Ovary (tissue), 10 donors: ENCODE measurements at places on chromosomes 3 and 15.

GRCh38 chr3:116018646-116019045 lies 395.3 kb downstream of the GAP43 start:
- DNase-seq: no peak

GRCh38 chr3:156808025-156808424 lies 18.1 kb upstream of the LEKR1 start:
- no peak for DNase-seq

DNA sequence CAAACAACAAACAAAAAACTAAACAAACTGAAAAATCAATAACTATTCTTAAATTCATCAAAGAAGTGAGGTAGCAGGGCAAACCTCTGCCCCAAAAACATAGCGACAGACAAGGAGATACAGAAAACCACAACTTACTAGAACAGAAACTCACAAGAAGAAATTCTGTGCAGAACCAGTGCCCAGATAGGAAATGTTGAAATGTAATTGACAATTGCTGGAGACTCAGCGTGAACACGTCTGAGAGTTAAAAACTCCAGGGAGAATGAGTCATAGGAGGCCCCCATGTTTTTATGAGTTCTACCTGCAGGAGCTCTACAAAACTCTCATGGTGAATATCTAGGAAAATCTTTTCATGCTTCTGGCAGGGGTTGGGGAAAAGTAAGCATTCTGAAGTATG lies 95.5 kb upstream of the SETMAR start:
- DNase-seq: no peak

DNA sequence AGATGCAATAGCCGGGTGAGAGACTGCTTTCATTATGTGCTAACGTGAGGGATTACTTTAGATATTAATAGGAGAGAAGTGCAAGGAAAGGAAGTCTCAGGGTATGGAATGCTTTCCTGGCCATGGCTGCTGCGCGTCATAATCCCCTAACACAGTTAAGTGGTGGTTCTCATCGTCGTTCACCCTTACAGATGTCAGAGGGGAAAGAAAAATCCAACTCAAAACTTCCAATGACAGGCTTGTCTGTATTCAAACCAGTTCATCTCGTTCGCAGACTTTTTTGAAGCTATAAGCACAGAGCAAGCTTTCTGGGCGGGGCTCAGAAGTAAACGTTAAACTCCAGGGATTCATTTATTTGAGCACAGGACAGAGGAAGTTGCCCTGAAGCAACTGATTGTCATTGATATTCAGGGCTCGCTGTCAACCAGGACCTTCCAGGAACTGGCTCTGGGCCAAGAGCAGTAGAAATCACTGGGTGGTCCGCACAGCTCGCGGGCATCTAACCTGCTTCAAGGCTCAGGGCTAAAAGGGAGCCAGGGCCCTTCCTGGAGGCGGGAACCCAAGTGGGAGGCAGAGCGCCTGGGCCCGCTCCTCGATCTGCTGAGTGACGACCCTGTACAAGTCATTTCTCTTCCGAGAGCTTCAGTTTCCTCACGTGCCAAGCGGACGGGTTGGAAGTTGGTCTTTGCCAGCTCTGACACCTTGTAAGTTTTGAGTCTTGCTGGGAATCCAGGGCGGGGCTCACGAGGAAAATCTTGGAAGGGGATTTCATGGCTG lies 1.1 kb upstream of the LPP start:
- peak; percentile 61 for DNase-seq

- DNase-seq: no peak
These were observed 49.1 kb downstream of the TRANK1 start for GRCh38 chr3:36895496-36896409.

GRCh38 chr3:177731644-177732268 lies 534.5 kb upstream of the TBL1XR1 start:
- DNase-seq: no peak

GRCh38 chr3:154316974-154317767 lies 7.1 kb downstream of the DHX36 start:
- DNase-seq: no peak

DNA sequence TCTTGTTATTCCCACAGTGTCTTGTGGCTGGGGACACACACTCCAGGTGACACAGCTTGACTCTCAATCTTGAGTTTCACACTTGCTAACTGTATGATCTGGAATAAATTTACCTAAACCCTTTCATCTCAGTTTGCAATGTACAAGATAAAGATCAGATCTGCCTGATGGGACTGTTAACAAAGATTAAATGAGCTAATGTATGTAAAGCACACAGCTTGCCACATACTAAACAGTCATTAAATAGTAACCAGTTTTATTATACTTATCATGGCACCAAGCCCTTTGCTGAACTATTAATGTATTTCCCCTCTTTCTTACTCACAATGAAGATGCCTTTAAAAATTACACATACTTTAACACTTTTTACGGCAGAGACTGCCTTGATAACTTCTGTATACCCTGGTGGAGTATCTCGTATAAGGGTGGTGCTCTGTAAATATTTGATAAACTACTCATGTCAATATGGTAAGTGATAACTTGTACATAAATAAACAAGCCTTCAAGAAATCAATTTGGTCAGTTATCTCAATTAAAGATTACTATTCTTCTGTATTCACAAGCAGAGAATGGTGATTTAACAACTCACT lies 184.5 kb downstream of the STAG1 start:
- DNase-seq: no peak

- DNase-seq: no peak
These were observed 3.9 kb downstream of the FBXO45 start for GRCh38 chr3:196572389-196572788.

DNA sequence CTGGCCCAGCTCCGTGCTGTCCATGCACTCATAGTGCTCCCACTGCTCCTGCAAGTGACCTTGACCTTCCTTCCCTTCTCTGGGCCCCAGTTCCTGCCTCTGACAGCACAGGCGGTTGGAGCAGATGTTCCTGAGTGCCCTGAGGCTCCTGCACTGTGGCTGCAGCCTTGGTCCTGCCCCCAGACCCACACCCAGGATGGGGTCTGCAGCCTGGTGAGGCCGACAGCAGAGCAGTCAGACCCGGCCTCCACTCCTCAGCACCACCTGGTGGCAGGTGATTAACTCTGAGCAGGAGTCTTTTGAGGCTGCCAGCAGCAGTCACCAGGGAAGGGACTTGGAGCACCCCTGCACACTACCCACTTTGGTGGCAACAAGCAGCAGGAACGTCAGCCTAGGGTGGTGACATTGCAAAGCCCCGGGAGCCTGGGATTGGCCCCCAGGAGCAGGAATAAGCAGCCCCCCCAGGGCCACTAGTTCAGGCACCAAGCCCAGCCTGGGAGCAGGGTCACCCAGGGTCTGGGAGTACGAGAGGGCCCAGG lies 64.6 kb downstream of the CYP11A1 start:
- peak; percentile 62 for DNase-seq

GRCh38 chr3:35723480-35724097 lies 84.3 kb downstream of the ARPP21 start:
- no peak for DNase-seq

- peak; percentile 62 for DNase-seq
These were observed 2.7 kb downstream of the IGF1R start for GRCh38 chr15:98651036-98651481.

- DNase-seq: no peak
These were observed 7.4 kb downstream of the HMCES start for GRCh38 chr3:129286081-129286480.

DNA sequence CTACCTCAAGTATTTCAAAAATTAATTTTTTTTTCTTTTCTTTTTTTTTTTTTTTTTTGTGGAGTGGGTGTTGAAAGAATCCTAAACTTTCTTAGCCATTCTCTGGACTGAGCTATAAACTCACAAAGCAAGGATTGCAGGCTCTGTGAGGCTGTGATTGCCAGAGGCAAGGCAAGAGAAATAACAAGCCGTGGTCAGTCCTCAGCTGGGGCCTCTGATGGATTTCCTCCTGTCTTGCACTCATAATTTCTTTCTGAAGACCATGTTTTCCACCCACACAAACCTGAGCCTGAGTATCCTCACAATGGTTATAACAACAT lies 1.3 kb downstream of the CX3CR1 start:
- DNase-seq: no peak

DNA sequence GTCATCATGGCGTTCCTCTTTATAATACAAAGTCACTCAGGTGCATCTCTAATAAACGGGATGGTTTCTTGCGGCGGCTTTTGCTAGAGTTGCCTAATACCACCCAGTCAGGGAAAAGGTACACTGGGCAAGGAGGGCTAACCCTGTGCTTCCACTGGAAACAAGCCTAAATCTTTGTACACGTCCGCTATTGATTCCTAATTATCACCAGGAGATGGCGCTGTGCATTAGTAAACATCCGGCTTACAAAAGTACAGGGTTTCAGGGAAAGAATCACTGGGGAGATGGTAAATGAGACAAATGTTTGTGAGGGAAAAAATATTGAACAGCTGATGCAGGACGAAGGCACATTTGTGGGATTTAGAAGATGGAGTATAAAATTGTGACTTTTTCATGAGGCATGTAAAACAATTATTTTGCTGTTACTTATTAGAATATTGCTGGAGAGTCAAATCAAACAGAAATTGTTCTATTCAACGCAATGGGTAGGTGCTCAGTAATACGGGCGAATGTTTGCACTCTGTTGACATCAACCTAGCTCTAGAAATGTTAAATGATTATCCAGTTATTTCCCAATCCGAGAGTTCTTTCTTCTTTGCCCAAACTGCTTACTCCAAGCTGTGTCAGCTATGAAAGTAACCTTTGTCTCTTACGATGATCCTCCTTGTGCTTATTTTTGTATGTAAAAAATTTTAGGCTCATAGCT lies 50.6 kb downstream of the GMNC start:
- no peak for DNase-seq
